Suprapubic skin (tissue), 4 donors: ENCODE measurements at places on chromosomes 6 and 20.

GRCh38 chr6:72755752-72756151 is 133.9 kb downstream of the KCNQ5 start:
- no peak for DNase-seq

DNA sequence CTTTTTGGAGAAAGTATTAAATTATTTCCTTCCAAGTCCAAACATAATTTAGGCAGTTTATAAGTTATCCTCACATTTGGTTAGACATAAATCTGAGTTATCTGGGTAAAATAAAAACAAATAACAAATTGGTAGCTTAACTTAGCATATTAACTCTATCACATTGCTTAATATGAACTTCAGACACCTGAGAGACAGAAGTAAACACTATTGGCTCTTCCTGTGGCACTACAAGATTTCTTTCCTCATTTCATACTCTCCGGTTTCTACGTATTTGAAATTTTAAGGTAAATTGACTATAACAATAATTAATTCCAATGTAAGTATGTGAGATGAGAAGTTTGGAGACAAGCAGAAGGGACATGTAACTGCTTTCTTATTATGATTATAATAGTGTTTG is 106.8 kb downstream of the TRMT11 start:
- DNase-seq = no peak

DNA sequence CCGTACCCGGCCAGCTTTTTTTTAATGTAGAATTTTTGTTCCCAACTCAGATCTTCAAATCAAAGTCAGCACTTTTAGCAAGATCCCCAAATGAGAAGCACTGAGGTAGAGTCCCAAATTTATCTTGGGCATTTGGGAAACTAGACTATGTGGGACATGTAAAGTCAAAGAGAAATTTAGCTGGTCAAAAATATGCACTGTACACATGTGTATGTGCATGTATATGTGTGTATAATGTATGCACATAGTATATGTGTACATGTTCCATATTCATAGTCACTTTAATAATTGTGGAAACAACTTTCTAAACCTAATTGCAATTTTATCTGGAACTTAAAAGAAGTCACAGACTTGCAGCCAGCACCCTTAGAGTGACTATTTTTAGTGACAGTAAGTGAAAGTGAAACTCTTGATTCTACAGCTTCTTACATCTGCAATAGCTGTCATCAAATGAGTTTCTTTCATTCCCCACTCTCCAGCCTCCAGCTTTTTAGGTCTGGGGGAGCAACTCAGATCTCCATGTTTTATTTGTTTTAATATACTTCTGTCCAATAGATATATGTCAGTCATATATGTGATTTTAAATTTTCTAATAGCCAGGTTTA is 53.6 kb downstream of the CDC40 start:
- DNase-seq = no peak

- no peak for DNase-seq
These were observed 70.4 kb downstream of the THBS2 start for GRCh38 chr6:169183233-169183632.

GRCh38 chr20:57064836-57065235 is 201.6 kb downstream of the BMP7 start:
- no peak for DNase-seq

DNA sequence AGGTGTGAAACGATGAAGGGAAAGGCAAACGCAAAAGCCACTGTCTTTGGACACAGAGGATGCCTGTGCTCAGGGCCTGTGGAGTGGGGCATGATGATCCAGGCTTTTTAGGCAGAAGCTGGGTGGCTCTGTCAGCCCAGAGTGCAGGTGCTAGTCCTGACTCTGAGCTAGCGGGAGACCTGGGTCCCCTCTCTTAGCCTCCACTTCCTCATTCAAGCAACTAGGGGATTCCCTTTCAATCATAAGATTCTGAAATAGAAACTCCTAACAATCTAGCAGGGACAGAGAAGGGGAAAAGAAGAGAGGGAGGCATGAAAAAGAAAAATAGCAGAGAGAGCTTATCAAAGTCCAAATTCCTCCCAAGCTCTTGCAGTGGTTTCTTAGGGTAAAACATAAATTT is 7.6 kb upstream of the HIVEP2 start:
- no peak for DNase-seq

GRCh38 chr6:53325785-53326184 is 23.0 kb downstream of the ELOVL5 start:
- DNase-seq = no peak

DNA sequence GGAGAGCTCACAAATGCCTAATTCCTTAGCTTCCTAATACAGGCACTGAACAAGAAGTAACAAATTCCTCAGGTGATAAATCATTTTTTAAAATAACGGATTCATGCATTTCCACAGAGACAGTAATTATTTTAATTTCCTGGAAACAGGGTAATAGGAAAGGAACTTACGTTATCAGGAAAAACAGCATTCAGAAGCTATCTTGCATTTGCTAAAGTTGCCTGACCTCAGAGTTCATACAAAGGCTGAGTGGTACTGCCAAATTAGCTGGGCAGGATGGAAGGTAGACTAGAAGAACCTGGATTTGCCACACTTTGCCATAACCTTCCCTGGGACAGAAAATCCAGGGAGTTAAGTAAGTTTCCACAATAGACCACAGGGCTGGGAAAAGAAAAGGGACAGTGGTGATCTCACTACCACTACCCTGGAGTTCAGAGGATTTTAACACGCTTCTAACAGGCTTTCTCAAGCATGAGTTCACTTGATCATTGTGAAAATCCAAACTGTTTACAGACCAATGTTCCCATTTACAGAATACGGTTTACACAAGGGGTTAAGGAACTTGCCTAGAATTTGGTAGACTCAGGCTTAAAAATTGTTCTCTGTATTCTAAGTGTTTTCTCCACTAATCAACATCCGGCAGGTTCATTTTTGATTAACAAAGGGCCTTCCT is 57.0 kb downstream of the KIF13A start:
- DNase-seq = no peak

DNA sequence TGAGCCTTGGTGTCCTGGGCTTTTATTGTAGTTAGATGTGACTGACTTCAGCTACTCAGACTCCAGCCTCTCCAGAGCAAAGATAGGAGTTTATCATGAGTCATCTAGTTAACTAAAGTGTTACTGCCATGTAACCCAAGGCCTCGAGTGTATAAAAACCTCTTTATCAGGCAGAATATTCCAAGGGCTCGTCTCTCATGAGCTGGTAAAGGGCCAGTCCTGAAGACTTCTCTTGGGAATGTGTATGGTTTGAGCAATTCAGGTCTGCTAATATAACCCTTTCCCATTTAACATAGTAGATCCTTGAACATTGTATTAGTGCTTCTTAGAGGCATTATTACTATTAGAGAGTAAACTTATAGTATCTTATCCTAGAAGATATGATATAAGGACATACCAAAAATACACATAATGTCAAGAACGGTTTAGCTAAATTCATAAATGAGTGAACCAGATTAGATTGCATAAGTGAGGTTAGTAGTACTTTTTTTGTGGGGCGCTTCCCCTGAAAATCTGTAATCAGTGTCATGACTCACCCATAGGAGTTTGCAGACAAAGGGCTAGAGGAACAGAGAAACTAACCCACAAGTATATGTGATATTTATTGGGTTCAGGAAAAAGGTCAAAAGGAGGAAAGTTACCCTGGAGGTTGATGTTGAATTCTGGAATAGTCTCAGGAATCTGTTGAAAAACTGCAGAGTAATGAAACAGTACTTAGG is 16.0 kb downstream of the DSE start:
- no peak for DNase-seq

DNA sequence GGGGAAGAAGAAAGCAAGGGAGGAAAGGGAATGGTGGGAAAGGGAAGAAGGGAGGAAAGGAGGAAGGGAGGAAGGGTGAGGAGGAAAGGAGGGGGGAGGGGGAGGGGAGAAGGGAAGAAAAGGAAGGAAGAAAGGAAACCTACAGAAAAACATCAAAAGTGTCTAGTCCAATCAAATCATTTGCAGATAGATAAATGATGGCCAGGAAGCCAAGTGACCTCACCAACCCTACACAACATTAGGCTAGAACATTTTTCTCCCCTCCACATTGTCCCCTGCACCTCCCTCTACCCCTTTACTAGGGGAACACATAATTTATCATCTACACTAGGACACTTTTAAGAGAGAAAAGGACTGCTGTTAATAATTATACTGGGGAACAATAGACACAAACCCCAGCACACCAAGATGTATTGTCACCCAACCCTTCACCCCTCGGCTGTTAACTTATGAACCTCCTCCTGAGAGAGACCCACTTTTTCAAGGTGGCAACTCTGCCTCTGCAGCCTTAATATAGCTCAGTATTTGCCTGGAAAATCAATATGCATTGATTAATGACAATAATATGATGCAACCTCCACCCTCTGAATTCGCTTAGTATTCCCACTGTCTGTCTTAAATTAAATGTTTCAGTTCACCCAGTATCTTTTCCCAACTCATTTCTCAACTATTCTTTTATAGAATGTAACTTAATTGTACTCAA is 231.2 kb downstream of the PTPRT start:
- DNase-seq = no peak

- DNase-seq = no peak
These were observed 3.8 kb upstream of the IRAK1BP1 start for GRCh38 chr6:78863576-78863975.

DNA sequence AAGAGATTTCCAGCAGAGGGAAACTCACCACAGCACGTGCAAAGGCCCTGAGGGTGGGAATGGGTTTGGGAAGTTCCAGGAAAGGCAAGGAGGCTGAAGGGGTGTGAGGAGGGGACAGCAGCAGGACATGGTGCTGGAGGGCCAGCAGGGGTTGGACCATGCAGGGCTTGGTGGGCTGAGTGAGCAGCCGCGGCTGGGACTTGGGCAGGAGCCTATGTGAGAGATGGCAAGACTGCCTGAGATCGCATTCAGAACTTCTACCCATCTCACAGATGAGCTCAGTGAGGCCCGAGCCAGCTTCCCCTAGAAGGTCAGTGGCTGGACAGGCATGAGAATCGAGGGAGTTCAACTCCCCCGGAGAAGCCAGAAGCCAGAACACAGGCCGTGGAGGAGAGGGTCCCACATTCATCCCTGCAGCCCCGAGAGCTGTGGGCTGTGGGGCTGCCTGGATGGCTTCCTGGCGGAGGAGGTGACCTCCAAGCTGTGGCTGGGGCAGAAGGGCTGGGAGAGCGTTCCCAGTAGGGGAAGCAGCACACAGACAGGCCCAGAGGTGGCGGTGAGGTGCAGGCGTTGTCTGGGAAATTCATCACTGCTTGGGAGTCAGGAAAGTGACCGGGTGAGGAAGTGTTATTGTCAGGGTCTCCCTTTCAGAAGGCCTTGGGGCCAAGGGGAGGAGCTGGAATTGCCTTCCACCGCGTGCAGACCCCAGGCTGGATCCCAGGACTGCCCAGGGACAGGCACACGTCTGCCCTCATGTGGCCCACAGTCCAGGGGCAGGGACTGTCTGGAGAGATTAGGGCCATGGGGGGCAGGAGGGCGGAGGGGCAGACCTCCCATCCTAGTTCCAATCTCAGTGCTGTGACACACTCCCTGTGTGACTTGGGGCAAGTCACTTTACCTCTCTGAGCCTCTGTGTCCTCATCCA is 103.8 kb downstream of the CEBPB start:
- DNase-seq = no peak

- DNase-seq = no peak
These were observed 42.0 kb upstream of the HIVEP1 start for GRCh38 chr6:11970114-11970513.

GRCh38 chr20:12906361-12906760 is 102.4 kb upstream of the SPTLC3 start:
- DNase-seq = no peak

DNA sequence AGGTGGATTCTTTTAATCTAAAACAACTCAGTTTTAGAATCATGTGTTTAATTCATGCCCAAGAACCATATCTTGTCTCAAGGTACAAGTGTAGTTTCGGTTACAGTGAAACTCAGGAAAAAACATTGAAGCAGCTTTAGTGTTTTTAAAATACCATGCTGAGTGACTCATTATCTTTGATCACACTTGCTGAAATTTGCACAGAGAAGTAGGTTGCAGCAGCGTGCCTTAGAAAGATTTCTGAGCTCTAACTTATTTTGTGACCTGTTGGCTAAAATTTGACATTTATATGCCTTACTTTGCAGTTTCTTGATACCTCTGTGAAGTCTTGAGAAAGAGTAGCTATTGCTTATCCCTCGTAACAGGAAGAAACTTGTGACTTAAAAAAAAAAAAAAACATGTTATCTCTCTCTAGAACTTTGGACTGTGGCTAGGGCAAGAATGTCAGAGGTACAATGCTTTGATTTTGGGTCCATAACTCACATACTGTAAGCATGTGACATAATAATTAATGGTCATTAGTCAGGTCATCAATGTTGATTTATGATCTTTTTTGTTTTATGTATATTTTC is 34.5 kb upstream of the FUCA2 start:
- DNase-seq = no peak

DNA sequence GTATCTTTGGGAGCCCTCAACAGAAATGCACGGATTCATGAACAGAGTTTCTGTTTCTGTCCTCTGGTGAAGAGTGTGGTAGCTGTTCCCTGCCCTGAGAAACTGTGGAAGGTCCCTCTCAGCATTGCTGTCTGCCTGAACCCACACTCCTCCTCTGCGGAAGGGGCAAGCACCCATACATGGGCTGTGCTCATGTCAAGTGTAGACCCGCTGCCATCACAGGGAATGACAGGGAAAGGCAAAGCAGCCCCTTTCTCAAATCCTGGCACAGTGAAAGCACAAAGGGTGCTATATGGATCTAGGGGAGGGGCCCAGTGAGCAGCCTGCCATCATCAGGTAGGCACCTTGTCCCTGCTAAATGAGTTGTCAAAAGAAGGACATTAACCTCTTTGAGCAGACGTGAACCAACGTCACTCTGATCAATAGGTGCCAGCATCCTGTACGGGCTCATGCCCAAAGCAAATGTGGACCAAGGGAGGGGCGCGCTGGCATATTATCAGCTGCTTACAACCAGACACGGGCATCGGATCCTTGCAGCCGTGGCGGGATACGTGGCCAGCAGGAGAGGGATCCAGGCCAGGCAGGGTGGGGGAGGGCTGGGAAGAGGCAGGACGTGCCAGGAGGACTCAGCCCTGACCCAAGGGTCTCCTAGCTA is 231.2 kb upstream of the PMEPA1 start:
- DNase-seq = no peak

DNA sequence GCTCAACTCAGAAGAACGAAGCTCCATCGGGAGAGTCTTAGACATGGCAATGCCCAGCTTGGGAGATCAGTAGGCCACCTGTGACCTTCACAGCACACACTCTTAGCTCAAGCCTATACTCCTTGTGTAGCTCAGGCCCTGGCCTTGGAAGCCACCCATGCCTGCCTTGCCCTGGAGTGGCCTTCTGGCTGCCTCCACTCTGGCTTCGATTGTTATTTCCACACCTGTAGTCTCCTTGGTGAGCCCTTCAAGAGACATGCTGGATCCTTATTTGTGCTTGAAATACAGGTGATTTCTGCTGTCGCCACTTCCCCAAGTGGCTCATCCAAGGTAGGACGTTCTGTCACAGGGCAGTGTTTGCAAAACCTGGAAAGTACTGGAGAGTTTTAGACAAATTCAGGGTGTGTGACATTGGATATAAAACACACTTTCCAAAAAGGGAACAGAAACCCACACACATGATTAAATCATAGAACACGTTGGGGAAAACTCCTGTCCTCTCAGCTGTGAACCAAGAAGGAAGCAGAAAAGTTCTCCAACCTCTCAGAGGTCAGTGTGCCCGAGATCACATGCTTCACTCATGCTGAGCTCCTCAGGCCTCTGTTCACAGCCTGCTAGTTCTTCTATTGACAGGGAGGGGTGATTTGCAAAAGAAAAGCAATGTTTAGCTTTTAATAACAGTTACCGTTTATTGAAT is 391.8 kb downstream of the CDC5L start:
- no peak for DNase-seq

- no peak for DNase-seq
These were observed 38.1 kb downstream of the DHX35 start for GRCh38 chr20:38999965-39000910.

GRCh38 chr6:114862819-114863218 is 520.0 kb upstream of the HS3ST5 start:
- no peak for DNase-seq

GRCh38 chr20:61621035-61621730 is 369.1 kb downstream of the CDH4 start:
- DNase-seq = no peak
